ENCODE measurements at places on chromosomes 11 and 22.
A peak's percentile ranks its signal among the peaks of the same experiment; 100 is the strongest.

DNA sequence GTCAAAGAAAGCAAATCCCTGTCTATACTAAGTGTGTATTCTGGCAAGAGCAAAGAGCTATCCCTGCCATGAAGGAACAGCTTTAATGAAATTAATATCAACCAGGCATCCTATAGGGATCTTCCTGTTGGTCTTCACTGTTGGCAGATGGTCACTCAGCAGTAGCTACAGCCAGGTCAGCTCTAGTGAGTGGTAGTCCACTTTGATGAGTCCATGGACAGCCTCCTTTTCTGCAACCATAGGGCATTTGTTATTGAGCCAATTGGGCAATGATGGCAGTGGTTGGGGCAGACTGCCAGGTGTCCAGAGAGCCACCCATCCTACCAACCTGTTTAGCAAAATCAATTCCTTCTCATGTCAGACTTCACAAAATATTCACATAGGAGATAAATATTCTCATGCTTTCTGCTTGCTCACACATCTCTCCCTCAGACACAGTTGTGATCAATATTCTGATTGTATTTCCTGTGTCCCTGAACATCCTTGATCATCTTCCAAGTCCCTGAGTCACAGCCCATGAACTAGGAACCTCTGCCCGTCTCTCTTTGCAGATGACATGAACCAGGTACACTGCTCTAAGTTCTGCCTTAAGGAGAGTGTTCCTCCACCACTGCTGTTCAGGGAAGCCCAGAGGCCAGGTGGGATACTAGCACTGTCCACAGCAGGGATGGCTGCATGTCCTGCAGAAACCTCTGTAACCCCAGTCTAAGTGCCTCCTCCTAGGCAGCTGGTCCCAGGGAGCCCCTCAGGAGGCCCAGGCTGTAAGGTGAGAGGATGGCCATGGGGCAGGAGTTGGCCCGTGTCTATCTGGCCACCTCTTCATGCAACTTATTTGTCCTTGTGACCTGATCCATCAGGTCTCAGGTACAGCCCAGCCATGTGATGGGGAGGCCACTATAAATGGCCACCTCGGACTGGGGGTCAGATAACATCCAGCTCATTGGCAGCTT is 74.2 kb upstream of the IGLL5 start:
- no peak for DNase-seq

- DNase-seq, result no peak
These were observed 35.8 kb downstream of the DGCR2 start for GRCh38 chr22:19086417-19086816.

GRCh38 chr11:56917708-56918400 is 70.9 kb upstream of the OR5AK2 start:
- DNase-seq, result no peak

GRCh38 chr11:8963569-8964323 is 496 bp downstream of the TMEM9B start:
- peak; percentile 86 for DNase-seq

- no peak for DNase-seq
These were observed 2.2 kb upstream of the NUP160 start for GRCh38 chr11:47850337-47850736.

GRCh38 chr11:18731441-18731840 is 5.5 kb upstream of the IGSF22 start:
- DNase-seq, result no peak

DNA sequence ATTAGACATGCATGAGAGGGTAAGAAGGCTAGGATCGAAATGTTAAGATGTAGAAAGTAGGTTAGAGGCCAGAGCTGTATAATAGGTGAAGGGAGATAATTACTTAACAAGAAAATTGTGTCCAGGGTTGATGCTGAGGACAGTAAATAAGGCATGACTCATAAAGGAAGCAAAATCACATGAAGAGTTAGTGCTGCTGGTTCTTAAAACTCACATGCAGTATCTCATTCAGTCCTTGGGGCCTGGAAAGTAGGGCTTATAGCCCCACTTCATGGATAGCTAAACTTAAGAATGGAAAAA is 130.2 kb downstream of the NCAM1 start:
- no peak for DNase-seq

DNA sequence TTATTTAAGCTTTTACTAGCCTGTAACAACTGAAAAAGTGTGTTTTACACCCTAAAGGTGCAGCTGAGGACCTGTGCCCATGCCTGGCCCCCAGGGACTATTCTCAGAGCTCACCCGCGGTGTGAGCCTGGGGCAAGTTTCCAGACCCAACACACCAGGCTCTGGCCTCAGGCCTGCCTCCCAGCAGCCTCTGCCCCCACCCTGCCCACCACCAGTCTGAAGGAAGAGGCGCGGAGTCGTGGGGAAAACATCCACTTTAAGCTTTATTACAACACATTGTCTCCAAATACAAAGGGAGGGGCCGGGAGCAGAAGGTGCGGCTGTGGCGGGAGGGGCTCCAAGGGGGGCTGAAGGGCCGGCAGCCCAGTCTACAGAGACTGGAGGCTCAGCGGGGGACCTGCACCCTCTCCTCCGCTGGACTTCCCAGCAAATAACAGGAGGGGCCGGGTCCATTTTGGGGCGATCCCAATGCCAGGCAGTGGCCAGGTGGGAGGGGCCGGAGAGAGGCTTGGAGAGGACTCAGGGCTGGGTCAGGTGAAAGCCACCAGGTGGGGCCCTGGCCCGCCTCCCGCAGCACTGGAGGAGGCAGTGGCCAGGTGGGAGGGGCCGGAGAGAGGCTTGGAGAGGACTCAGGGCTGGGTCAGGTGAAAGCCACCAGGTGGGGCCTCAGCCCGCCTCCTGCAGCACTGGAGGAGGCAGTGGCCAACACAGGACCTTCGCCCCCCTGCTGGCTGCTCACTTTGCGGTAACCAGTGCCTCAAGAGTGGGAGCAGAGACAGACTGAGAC is 18.1 kb downstream of the DUSP8 start:
- no peak for DNase-seq

- no peak for DNase-seq
These were observed at the start of gene OR5D16 for GRCh38 chr11:55838452-55838851. OR5D16 (plus strand) TSS chr11:55838752; CDS start chr11:55838752, 0 bp downstream.

DNA sequence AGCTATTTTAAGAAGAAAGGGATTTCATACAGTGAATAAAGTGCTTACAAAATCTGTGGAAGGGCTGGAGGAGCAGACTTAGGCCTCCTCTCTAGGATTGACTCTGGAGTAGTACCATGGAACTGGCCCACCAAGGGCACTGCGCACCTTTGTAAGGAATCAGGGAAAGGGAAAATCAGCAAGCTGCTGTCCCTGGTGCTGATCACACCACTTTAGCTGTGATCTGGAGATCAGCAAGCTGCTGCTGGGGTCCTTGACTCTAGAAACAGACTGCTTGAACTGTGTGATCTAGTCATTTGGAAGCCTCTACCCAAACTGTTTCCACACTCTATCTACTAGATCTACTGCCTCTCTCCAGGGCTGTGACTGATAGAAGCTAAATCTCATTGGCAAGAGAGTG is 18.4 kb upstream of the TECTA start:
- DNase-seq, result no peak

GRCh38 chr11:34165786-34166555 is 60.5 kb downstream of the NAT10 start:
- DNase-seq, result no peak

GRCh38 chr11:120907971-120908370 is 115.9 kb upstream of the TBCEL start:
- no peak for DNase-seq

- DNase-seq, result no peak
These were observed 85.5 kb downstream of the ENTHD1 start for GRCh38 chr22:39808081-39808480.

DNA sequence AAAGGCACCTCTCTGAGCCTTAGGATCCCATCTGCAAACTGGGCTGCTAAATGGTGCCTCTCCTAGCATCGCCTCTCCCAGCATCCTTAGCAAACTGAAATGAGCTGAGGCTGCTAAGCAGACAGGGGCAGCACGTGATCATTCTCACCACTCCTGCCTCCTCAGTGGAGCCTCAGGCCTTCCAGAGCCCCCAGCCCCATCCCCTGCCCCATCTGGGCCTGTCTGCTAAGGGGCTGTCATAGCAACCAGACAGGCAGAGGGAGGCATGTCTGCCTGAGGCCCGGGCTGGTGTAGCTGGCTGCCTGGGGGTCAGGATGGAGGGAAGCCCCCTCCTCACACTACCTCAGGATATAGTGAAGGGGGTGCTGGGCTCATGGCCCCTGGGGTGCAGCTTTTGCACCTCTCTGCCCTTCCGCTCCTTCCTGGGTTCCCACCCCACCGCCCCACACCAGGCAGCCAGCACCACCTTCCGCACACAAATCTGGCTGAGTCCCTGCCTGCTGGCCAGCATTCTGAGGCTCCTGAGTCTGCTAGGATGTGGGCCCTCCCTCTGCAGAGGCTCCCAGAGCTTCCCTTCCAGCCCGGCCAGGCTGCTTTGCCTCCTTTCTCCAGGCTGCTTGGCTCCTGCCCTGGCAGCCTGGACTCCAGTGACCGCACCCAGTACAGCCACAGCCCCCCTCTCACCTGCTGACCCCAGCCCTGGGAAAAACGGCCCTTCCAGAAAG is 47.5 kb upstream of the TTLL12 start:
- DNase-seq, result no peak

- no peak for DNase-seq
These were observed 13.4 kb upstream of the CTSD start for GRCh38 chr11:1776944-1777715.
